ENCODE measurements at places on chromosomes 6 and 20.

- DNase-seq, result peak; percentile 96
These were observed at the start of gene BRD2 for GRCh38 chr6:32968093-32968866. BRD2 (plus strand) TSS chr6:32968594; CDS start chr6:32972899, 4,305 bp downstream.

- DNase-seq, result no peak
These were observed 57.5 kb upstream of the SLC4A11 start for GRCh38 chr20:3296261-3297078.

- no peak for DNase-seq
These were observed 66.0 kb downstream of the CDH4 start for GRCh38 chr20:61317966-61318530.

DNA sequence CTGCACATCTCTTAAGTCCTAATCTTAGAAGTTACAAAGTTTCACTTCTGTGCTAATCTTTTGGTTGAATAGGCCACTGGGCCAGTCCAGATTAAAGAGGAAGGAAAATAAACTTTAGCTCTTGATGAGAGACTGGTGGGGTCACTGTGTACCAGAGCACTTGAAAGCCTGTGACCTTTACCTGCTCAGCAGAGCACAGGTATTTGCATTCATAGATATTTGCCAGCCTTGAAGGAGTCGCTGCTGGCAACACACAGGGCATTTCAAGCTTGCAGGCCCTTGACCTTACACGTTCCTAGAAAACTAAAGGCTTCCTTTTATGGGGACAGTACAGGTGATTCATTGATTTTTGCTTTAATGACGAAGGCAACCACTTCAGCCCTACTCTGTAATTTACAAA is 108.4 kb upstream of the SLC22A23 start:
- DNase-seq, result no peak

DNA sequence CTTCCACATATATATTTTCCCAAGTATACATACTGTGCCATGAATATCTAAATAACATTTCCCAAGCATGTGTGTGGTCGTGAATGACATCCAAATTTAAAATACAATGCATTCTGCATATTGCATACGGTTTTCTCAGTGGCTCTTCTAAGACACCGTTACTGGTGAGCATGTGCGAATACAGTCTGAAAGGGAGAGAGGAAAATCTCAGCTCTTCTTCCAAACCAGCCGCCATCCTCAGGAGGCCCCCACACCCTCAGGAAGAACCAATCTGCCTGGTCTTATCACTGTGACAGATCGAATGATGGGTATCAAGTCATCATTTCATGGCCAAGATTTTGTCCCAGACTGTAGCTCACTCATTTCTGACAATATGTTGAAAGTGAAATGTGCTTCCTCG is 50.7 kb downstream of the ADAT2 start:
- no peak for DNase-seq

DNA sequence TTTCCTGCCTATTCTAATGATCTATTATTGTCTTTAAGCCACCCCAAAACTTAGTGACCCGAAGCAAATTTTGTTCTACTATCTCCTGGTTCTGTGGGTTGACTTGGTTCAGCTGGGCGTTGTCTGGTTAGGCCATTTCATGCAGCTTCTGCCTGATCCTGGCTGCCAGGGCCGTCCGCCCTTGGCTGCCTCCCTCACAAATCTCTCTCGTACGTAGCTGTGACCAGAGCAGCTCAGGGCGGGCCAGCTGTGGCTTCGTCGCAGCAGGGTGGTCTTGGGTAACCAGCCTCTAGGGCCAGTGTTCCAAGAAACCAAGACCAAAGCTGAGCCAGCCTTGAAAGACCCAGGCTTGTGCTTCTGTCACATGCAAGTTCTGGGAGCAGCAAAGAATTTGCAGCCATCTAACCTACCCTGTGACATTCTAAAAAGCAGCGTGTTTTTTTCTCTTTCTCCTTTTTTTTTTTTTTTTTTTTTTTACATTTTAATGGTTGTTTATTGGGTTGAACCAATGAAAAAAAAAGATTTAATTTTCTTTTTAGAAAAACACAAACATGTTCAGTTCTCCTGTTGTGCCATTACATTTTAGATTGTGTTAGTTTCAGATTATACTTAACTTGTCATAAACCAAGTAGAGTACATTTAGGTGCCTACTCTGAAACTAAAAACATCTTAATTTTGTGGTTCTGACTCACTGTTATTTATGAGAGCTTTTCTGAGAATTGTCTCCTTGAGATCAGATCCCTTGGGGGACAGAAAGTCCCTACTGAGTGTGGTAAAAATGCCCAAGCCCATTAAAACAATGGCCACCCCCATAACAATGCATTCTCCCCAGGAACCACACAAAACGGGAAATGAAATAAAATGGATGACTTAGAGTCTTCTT is 83.9 kb downstream of the ZDHHC14 start:
- no peak for DNase-seq

DNA sequence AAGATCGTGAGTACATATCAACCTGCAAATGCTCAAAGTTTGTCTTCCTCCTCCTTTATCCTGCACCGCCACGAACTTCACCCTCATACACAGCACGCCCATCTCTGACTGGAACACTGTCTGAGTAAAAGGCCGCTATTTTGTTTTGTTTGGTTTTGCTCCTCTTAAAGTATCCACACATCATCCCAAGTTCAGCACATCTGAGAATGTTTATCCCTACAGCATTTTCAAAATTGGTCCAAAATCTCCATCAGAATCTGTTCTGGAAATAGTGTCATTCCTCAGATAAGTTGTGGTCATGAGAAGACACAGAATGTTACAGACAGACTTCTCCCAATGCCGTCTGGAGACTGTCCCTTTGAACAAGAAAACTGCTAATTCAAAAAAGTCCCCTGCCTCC is 251.6 kb upstream of the ARID1B start:
- DNase-seq, result no peak

GRCh38 chr6:17058550-17058949 is 43.3 kb upstream of the STMND1 start:
- DNase-seq, result no peak

- no peak for DNase-seq
These were observed 23.0 kb downstream of the MAP1LC3A start for GRCh38 chr20:34581341-34582184.

- no peak for DNase-seq
These were observed 7.6 kb downstream of the NKAIN4 start for GRCh38 chr20:63246490-63247288.

GRCh38 chr20:58216334-58216733 is 12.1 kb downstream of the ANKRD60 start:
- DNase-seq, result no peak

- DNase-seq, result peak; percentile 90
These were observed 27.9 kb downstream of the GHRH start for GRCh38 chr20:37233548-37234253.

DNA sequence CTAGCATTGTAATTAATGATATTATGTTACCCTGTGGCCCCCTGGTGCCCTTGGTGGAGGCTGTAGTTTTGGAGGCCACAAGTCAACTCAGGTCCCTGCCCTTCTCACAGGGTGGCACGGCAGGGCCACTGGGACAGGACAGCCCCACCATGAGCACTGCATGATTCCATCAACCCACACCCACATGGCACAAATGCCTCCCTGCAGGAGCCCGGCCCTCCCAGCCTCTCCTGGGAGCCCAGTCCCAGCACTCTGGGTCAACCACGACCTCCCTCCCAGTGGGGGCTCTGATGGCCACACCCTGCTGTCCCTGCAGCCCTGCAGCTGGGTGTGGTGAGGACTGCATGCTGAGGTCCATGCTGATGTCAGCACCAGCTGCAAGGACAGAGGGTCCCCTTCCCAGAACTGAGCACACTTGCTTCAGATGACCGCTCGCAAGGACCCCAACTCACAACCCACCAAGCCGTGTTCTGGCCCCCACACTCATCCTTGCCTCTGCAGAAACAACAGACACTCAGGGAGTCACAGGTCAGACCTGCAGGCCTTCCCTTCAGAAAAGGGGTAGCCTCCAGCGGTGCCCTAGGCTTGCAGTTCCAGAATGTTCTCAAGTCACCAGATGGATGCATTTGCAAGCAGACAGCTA is 15.7 kb upstream of the CST7 start:
- no peak for DNase-seq

- DNase-seq, result no peak
These were observed 8.0 kb upstream of the SIRPD start for GRCh38 chr20:1565461-1565860.

DNA sequence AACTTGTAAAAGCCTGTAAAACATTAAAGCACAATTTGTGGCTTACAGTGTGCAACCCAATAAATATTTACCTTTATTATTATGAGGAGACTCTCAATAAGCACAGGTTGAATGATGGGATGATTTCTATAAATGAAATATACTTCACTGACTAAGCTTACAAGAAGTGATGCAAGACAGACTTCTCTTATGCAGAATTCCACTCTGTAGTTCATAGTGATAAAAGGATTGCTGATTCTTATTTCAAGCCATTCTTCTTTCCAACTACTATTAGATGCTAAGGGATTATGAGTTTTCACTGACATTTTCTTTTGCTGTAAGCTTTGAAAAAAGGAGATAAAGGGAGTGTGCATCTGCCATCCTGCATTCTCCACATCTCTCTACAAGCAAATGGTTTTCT is 149.0 kb upstream of the ARG1 start:
- DNase-seq, result no peak

- no peak for DNase-seq
These were observed 178.9 kb downstream of the UST start for GRCh38 chr6:148925701-148926100.

- DNase-seq, result no peak
These were observed 10.9 kb upstream of the LPIN3 start for GRCh38 chr20:41329435-41330342.

DNA sequence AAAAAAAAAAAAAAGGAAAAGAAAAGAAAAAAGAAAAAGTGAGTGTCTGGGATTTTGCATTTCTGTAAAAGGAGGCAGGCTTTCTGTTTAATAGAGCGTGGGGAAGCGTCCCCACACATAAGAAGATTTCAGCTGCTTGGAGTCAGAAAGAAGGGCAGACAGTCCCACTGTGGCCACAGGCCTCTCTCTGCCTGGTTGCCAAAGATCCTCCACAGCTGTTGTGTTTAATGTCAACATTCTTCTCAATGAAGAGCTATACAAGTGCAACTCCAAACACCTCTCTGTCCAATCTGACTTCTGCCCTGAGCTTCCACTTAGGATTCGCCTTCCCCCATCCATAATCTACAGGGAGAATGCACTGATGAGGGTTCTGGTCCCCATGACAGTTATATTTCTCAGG is 64.3 kb upstream of the MLN start:
- no peak for DNase-seq

DNA sequence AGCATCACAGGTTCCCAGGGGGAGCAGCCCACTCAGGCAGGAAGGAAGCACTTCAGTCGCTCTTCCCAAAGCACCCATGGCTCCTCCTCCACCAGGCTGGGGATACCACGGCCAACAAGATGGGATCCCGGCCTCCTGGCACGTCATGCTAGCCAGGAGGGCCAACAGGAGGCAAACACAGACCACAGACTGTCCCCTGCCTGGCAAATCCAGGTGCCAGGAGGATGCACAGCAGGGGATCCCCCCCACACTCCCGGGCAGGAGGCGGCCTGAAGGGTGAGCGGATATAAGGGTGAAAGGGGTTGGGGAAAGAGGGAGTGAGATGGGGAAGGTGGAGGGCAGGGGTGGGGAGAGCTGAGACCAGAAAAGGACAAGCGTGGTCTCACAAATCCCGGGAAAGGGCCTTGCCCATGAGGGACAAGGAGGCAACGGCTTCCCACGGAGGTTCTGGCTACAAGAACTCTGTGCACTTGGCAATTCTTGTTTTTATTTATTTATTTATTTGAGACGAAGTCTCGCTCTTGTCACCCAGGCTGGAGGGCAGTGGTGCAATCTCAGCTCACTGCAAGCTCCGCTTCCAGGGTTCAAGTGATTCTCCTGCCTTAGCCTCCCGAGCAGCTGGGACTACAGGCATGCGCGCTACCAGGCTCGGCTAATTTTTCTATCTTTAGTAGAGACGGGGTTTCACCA is 7.2 kb downstream of the PXDC1 start:
- DNase-seq, result no peak

GRCh38 chr6:38784506-38785235 is 69.6 kb downstream of the DNAH8 start:
- DNase-seq, result no peak

DNA sequence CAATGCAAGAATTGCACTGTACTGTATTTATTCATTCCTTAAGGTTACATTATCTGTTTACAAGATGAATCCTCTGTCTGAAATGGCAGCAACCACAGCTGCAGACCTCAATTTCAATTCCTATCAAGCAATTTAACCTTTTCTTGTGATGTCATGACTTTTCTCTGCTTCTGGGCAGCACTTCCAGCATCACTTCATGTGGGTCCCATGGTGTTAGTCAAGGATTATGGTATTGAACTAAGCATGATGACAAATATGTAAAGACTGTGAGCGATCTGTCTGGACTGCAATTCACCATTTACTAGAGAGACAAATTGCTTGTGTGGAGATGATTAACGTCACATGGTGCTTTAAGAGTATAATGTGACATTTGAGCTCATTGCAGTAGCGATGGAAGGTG is 90.5 kb upstream of the CCN2 start:
- no peak for DNase-seq

- DNase-seq, result no peak
These were observed 20.1 kb upstream of the RCAN2 start for GRCh38 chr6:46511320-46511719.

- DNase-seq, result no peak
These were observed 78.0 kb downstream of the DLGAP4 start for GRCh38 chr20:36384022-36384619.

- DNase-seq, result no peak
These were observed 108.7 kb upstream of the TMEM170B start for GRCh38 chr6:11428895-11429294.

DNA sequence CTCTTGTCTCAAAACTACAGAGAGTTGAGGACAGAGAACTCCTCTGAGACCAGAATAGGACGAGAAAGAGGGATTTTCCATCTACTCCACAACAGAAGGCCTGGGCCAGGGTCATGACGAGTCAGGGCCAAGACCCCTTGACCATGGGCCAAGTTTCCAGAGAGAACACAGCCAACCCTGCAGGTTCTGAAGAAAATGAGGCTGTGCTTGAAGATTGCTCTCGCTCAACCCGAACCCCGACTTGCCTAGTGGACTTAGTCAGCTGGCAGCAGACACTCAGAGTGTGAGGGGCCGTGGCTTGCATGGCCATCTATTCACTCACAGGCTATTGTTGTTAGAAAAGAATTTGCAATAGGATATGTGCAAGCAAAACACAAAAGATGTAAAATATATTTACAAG is 54.5 kb downstream of the TMEM242 start:
- no peak for DNase-seq

DNA sequence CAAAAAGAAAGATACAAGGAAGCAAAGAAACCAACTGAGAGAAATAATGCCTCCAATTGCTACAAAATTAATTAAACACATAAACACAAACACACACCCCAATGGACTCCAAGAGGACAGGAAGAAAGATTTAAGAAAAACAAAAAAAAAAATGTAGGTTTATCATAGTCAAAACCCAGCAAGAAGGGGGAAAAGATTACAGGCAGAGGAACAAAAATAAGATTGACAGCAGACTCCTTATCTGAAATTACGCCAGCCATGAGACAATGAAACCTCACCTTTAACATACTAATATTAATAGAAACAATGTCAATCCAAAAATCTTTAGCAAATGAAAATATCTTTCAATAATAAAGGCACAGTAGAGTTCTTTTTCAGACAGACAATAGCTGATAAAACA is 155.8 kb downstream of the RNGTT start:
- DNase-seq, result no peak

All from NCI-H1105 (cell line).